ENCODE measurements at places on chromosomes 16 and 17.
A peak's percentile ranks its signal among the peaks of the same experiment; 100 is the strongest.

- DNase-seq = no peak
Observed at GRCh38 chr17:18031955-18032354, 7.0 kb downstream of the ATPAF2 start.

GRCh38 chr17:17609121-17609520 is 17.6 kb upstream of the PEMT start:
- peak; percentile 43 for DNase-seq

DNA sequence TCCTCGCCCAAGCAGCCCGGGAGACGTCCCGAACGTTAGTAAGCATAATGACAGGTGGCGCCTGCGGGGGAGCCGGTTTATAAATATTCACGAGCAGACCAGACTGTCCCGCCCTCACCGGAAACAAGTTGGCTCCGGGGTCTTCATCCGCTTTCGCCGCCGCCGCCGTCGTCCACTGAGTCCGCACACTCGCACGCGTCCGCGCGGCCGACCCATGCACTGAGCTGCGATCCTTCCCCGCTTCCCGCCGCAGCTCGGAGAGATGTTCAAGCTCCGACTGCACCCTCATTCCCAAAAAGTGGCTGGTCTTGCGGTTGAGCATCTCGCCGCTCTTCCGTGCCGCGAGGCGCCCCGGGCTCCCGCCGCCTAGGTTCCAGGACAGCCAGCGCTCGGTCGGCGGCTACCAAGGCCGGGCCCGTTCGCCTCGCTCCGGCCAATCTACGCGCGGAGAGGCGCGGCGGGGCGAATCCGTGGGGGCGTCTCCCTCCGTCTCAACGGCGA is 385 bp downstream of the CFAP119 start:
- peak; percentile 62 for DNase-seq

- no peak for DNase-seq
Observed at GRCh38 chr17:77512062-77512946, 371.5 kb downstream of the SEC14L1 start.

GRCh38 chr16:66858740-66859396 is 14.7 kb downstream of the CA7 start:
- DNase-seq = peak; percentile 15

DNA sequence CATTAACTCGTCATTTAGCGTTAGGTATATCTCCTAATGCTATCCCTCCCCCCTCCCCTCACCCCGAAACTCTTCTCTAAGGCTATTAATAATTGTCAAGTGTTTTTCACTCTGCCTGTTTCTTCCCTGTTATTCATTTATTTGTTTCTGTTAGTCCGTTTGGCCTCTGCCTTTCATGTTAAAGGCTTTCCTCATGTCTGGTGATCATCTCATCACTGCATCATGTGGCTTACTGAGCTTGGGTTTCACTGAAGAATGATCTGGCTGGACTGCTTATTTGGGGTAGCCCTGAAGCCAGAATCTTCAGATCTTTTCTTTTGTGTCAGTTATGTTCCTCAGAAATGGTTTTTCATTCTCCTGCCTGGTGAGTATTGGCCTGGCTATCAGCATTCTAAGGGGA is 9.5 kb downstream of the UTP4 start:
- DNase-seq = no peak

Measured in hematopoietic multipotent progenitor cell treated with erythropoietin and hydrocortisone succinate and interleukin-3 and kit ligand, for 8 days (in vitro differentiated cells).